ENCODE measurements at places on chromosomes 16 and 17.

- no peak for DNase-seq
These were observed 1.8 kb downstream of the TNS4 start for GRCh38 chr17:40499551-40500189.

DNA sequence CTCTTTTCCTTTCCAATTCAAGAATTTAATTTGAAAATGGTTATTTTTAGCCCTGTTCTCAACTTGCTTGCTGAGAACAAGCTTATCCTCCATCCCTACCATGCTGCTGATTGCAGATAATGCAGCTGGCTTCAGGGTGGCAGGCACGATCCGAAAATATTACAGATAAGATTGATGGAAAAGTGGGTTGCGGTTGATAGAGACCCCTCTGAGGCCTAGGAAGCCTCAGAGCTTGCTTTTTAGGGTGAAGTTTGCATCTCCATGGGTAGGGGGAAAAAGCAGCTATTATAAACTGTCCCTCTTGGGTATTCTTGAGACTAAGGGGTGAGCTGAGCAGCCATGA lies 116.5 kb upstream of the GOT2 start:
- DNase-seq, result no peak

- no peak for DNase-seq
These were observed 14.0 kb downstream of the PRSS54 start for GRCh38 chr16:58280846-58281301.

DNA sequence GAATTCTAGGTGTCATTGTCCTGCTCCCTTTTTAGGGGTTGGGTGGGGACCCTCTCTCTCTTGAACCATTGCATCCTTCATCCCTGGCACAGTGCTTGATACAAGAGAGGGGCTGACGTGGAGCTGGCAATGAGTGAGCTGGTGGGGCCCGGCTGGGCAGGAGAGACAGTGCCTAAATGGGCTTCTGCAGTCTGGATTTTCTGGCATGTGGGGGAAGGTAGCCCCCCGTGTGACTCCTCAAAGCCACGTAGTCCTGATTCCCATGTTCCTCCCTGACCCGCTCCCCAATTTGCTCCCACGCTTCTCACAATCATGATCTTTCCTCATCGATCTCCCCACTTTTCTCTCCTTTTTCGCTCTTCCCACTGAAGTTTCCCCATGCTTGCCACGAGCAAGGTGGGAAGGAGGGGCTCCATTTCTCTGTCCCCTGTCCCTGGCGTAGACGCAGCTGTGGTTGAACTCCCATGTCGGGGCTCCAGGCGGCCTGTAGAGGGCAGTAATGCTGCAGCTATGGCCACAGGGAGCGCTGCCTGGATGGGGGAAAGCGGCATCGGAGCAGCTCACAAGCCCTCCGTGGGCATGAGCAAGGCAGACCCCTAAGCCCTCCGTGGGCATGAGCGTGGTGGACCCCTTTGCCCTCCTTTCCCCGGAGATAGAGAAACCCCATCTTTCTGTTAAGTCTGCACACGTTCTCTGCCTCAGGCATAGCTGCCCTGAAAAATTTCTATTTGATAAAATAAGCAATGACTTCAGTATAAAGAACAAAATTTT lies 47.5 kb downstream of the HAPSTR1 start:
- DNase-seq, result peak; percentile 66

DNA sequence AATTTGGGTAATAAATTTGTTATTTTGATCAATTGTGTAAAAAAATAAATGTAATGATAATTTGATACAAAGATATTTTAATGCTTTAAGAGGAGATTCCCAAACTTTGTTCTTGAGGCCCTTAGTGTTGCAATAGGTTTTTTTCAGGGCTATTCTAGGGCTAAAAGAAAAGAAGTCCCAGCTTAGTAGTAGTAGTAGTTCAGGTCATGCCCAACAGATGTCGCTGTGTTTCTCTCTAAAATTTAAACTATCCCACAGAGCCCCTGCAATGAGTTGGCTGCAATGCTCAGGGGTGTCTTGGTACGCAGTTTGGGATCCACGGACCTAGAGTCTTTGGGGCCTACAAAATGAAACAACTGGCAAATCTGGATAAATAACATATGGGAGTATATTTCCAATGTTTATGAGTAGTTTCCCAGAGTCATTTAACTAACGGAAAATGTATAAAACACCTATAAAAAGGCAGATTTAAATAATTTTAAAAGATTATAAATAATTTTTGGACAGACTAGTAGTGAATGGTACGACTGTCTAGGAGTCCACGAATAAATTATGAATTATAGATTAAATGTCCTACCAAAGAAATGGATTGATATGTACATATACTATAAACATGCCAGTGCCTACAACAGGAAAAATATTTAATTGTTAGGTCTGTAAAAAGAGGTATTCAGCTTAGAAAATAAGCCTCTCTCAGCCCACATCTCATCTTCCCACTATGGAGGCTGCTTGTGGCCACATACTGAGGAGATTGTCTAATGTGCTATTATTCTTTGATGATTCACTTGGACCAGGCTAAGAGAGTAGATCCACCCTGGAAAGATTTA lies 228.5 kb upstream of the PMFBP1 start:
- DNase-seq, result peak; percentile 27
